ENCODE measurements at places on chromosomes 16 and 17. TPM values are rescaled to one million over a fixed set of nuclear protein-coding genes. Genes with fewer than 3 reads are reported as not detected.

The PFAS gene
- 51.4 TPM for total RNA-seq

The DPEP3 gene
- not detected for total RNA-seq

The TRIM25 gene
- 21.7 TPM for total RNA-seq

The OR2C1 gene
- total RNA-seq, result under 0.01 TPM

The ASGR2 gene
- not detected for total RNA-seq

The HOXB7 gene
- total RNA-seq, result 0.38 TPM

The AHSP gene
- total RNA-seq, result not detected

The FN3KRP gene
- total RNA-seq, result 12.7 TPM

The IL17C gene
- total RNA-seq, result not detected

The CLEC19A gene
- total RNA-seq, result not detected

All from regular cardiac myocyte (primary cell).